Stimulated activated naive CD4-positive, alpha-beta T cell treated with Interleukin-2 at 50 U/mL for 16 hours (primary cell): ENCODE measurements at places on chromosomes 11 and 22.

DNA sequence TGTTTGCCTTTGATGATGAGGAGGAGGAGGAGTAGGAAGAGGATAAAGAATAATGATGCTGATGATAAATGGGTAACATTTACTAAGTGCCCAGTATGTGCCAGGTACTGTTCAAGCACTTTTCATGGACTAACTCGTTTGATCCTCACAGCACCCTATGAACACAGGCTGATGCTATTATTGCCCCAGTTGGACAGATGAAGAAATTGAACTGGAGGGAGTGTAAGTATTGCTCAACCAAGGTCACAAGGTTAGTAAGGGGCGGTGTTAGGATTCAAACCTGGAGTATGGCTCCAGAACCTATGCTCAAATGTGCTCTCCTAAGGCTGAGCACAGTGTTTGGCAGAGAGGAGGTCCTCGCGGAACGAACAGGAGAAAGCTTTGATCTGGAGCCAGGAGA lies 78.6 kb downstream of the SYN3 start:
- DNase-seq, result no peak

- DNase-seq, result no peak
Observed at GRCh38 chr11:16356761-16357393, 531 bp upstream of the SOX6 start.

DNA sequence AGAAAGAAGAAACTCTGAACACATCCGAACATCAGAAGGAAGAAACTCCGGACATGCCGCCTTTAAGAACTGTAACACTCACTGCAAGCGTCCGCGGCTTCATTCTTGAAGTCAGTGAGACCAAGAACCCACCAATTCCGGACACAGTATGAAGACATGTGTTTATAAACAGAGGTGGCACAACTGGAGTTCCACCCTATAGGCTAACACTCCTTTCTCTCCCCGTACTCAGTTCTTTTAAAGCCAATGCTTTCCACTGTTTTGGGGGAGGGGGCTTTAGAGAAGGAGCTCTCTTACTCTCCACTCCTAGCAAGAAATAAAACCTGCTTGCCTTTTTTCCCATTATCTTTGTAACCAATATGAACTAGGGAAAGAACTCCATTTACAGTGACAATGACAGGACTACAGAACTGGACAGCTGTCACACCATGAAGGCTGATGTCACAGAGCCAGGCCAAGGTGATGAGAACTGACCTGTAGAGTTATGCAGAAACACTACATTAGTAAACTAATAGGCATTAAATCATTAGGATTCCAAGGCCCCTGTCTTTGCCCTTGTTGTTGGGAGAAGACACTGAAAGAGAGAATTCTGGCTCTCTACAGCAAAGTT lies 733 bp downstream of the TRIM5 start:
- DNase-seq, result no peak

- DNase-seq, result no peak
Observed at GRCh38 chr11:38153985-38154384, 1555.9 kb upstream of the RAG2 start.

- DNase-seq, result no peak
Observed at GRCh38 chr11:108768370-108768769, 103.5 kb downstream of the DDX10 start.

DNA sequence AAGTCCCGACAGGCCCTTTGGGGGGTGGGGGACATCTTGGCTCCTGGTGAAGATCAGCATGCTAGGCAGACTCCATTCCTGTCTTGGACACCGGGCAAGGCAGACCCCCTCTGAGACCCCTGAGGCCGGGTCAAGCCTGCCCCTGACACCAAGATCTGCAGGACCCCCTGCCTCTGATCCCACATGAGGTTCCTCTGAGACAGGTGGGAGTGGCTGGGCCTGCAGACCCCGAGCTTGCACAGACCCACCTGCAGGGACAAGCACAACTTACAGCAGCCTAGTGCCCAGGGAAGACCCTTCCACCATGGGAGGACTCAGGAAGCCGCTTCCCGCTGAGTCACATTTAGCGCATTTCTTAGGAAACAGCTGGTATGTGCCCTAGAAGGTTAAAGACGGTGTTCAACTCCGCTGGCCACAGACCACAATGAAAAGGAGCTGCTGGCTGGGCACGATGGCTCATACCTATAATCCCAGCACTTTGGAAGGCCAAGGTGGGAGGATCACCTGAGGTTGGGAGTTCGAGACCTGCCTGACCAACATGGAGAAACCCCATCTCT lies 15.5 kb downstream of the ARVCF start:
- DNase-seq, result no peak

DNA sequence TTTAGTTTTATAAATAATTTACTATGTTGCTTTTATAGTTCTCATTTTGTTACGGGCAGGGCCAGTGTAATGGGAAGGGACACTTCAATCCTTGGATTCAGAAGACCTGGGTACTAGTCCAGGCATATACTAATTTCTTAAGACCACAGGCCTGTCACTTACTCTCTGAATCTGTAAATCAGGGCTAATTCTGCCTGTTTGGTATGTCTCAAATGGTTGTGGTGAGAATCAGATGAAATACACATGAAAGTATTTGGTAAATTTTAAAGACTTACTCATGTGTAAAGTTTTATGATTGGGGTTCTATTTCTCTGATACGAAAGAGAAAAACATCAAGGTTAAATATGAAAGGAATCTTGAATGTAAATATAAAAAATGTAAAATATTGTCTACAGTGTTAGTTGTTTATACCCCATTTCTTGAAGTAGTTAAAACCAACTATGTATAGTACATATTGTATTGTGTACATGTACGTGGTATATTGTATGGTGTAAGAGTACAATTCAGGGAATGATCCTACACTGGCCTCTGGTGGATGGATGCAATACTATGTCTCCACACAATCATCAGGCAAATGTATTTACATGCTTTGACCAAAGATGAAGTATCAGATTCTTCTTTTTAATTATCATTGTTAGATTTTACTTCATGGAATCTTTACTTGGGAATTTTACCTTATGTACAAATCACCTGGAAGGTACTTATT lies 24.5 kb upstream of the RAG2 start:
- no peak for DNase-seq

- DNase-seq, result no peak
Observed at GRCh38 chr11:31802990-31803812, 7.9 kb downstream of the PAX6 start.

- no peak for DNase-seq
Observed at GRCh38 chr11:91164452-91164822, 941.6 kb upstream of the CHORDC1 start.

- no peak for DNase-seq
Observed at GRCh38 chr11:118184784-118185579, 8.5 kb upstream of the SCN2B start.

DNA sequence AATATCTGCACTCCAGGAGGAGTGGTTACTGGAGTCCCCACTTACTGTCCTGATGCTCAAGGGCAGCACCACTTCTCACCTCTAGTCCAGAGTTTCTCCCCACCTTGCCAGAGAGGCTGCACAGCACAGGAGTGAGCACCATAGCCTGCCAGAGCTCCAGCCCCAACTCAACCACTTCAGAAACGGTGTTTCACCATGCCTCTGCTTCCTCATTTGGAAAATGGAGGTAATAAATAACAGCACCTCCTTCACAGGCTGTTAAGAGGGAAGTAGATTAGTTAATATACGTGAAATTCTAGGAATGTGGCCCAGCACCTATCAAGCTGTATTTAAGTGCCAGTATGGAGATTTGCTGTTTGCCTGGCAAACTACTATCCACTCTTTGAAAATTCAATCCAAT lies 63.0 kb downstream of the GALNT18 start:
- DNase-seq, result no peak

DNA sequence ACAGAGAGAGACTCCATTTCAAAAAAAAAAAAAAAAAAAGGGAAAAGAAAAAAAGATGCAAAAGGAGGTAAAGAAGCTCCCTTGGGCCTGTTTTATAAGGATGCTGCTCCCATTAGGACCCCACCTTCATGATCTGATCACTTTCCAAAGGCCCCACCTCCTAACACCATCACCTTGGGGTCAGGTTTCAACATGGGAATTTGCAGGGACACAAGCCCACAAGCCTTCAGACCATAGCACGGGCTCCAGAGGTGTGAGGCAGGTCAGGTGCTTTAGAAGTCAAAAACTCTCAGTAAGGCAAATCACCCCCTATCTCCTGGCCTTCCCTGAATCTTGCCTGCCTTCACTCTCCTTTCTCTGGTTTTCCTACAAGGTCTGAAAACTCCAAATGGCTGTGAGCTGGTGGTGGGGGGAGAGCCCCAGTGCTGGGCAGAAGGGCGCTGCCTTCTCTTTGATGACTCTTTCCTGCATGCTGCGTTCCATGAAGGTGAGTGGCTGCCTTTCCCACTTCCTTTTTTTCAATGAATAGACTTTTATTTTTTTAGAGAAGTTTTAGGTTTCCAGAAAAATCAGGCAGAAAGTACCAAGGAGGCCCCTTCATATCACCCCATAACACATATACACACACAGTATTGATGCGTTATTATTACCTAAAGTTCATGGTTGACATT lies 13.2 kb downstream of the ASPHD2 start:
- no peak for DNase-seq

DNA sequence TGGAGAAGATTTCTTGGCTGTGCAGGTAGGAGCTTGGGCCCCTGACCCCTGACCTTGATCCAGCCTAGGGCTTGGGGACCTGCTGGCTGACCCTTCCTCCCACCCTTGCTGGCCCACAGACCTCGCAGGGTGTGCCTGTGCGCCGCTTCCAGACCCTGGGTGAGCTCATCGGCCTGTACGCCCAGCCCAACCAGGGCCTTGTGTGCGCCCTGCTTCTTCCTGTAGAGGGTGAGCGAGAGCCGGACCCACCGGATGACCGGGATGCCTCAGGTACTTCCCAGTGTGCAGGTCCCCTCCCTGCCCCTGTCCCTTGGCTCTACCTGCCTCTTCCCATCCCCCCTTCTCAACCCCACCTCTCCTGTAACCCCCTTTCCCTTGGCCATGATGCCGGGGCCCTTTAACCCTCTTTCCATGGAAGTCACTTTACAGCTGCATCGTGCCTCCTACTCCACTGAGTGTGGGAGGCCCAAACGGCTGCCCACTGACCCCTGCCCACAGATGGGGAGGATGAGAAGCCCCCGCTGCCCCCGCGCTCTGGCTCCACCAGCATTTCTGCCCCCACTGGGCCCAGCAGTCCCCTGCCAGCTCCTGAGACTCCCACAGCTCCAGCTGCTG lies 3.8 kb downstream of the INPPL1 start:
- no peak for DNase-seq

DNA sequence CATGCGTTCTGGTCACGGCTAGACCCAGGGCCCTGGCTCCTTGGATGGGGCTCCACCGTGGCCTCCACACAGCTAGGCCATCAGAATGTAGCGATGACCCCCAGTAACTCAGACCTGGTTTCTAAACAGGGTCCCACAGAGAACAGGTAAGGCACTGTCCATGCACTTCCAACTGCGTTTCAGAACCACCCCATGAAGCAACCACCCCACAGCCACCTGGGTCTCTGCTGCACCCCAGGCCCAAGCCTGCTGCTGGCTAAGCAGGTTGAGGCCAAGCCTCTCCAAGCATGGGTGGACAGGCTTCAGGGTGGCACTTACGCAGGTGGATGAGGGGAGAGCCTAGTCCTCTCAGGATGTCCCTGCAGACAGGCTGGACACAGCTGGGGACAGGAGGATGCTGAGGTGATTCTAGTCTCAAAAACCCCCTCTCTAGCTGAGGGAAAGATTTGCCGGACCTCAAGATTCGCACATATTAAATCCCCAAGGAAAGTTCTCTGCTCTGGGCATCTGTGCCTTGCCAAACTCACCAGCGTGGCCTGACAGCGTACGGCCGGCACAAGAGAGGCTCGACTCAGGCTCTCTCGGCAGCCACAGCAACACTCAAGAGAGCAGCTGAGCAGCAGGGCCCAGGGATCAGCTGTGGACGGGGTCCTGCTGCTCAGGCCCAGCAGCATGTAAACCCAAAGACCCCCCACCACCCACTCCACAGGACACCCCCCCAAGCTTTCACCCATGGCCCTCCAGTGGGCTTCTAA lies 141.6 kb downstream of the CRYBB2 start:
- DNase-seq, result no peak

DNA sequence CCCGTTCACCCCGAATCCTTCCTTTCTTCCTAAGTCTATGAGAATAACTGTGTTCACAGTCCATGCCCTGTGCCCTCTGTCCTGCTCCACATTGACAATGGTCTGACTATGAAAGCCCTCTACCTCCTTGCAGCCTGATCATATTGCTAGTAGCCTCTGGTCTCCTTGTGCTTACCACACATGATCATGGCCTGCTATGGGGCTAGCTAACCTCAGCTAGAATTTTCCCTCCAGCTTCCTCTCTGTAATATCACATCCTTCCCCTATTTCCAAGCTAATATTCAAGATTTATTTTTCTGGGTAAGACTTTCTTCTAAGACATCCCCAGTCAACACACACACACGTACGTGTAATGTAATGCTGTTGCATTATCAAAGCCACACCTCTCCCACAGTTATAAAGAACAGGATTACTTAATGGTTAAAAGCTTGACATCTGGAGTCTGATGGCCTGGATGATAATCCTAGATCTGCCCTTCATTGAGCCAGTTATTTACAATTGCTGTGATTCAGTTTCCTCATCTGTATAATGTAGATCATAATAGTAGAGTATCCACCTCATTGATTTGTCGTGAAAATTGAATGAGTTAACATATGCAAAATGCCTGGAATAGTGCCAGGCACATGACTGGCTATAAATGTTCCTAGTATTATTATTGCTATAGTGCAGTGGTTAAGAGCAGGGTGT lies 214.4 kb upstream of the BLID start:
- no peak for DNase-seq

- DNase-seq, result no peak
Observed at GRCh38 chr11:113001709-113002108, 40.5 kb downstream of the NCAM1 start.

DNA sequence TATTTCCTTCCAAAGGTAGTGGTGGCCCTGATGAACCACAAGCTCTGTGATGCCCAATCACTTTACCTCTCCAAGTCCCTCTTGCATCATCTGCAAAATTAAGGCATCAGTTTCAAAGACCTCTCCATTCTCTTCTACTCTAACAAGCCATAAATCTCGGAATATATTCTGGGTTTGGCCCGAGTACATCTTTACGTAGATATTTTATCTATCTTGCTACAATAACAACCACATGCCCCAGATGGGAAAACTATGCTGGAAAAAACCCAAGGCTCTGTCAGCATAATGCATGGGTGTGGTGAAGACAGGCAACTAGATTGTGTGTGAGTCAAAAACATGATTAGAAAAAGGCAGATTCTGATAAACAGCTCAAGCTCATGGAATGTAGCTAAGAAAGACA lies 228.2 kb upstream of the BLID start:
- no peak for DNase-seq

DNA sequence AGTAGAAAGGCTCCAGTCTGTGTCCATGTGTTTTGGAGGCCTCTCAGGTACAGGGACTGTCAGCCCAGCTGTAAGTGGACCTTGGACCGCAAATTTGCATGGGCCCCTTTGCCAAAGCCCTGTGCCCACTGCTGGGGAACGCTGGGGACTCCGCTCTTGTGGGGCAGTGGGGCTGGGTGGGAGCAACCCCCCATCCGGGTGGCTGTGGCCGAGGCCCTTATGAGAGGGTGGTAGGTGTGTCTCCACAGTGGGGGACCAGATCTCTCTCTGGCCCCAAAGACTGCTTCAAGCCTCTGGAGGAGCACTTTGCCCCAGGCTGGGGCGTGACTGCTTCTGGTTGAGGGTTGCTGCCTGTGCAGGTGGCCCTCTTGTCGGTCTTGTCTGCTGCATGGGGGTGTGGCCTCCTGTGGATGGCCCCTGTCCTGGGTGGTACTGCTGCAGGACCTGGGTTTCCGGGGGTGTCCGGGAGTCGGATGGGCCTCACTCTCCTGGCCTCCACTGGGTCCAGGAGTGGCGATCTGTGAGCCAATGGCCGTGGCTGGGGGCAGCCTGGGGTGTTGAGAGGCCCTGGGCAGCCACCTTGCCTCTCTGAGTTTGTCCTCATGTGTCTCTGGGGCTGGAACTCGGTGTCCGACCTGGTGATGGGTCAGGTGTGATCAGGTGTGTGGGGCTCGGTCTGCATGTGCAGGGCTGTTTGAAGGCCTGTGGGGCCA lies 15.9 kb downstream of the KCNQ1 start:
- DNase-seq, result no peak
